GF-D8 (cell line): ENCODE measurements at places on chromosomes 4 and X.

DNA sequence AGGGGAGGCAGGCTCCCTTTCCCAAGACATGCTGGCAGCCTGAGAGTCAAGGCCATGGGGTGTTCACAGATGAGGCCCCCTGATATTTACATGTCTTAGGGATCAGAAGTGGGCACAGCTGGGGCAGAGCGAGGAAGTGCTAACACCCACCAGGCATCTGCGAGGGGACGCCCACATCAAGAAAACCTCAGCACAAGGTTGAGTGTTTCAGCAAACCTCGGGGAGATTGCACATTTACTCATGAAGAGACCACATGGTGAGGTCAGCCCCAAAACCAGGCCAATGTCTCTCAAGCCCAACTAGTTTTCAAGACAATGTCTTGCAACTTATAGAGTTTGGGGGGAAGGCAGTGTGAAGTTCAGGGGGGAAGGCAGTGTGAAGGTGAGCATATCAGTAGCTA lies 55.2 kb downstream of the CLNK start:
- no peak for DNase-seq

- DNase-seq = no peak
Observed at GRCh38 chr4:53620956-53621355, 29.7 kb upstream of the LNX1 start.

DNA sequence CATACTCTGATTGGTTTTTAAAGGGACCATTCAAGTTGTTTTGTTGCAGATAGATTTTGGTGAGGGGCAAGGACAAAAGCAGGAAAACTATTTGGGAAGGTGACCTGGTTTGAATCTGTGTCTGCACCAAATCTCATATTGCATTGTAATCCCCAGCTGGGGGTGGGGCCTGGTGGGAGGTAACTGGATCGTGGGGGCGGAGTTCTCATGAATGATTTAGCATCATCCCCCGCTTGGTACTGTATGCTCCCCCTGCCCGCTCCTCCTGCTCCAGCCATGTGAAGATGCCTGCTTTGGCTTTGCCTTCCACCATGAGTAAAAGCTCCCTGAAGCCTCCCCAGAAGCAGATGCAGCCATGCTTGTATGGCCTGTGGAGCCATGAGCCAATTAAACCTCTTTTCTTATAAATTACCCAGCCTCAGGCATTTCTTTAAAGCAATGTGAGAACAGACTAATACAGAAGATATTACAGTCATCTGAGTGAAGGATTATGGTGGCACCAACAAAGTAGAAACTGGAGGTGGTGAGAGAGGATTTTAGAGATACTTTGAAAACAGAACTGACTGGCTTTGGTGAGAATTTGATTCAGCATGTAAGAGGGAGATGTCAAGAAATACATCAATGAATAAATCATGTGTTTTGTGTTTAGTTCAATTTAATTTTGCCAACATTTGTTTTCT lies 14.4 kb downstream of the IL21 start:
- no peak for DNase-seq

GRCh38 chr4:121564840-121565375 lies 131.9 kb downstream of the ANXA5 start:
- no peak for DNase-seq

GRCh38 chrX:123817288-123817894 lies 42.5 kb upstream of the XIAP start:
- no peak for DNase-seq

- DNase-seq = no peak
Observed at GRCh38 chr4:24915121-24915922, 2.5 kb upstream of the CCDC149 start.

DNA sequence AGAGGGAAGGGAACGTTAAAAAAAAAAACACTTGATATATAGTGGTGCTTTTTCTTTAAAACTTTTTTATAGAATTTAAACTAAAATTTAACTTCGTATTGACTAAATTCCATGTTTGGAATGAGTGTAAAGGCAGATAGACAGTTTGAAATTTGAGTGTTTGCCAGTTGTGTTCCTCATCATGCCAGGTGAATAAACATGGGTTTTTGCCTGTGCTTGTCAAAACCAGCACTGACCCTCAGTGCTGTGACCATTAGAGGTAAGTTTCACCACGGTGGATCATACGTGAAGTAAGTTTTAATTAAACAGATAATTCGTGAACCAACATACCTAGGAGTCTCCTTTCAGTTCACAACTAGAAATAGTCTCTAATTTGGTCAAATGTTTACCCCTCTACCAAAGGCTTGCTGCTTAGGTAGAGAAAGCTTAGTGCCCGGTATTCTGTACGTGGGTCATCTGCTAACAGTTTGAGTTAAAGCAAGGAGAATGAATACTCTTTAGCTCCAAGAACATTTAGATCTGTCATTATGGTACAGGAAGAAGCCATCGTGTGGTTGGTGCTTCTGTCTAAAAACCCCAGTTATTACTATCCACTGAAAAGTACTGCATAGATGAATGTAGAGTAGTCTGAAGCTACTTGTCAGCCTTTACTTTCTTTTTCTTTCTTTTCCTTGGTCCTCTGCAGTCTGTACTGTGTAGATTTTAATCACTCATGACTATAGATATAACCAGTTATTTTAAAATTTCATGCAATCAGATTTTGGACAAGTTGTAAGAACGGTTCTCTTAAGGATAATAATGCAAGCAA lies 32.7 kb downstream of the KIAA0232 start:
- DNase-seq = no peak

- no peak for DNase-seq
Observed at GRCh38 chr4:102687373-102687981, 73.3 kb downstream of the MANBA start.

- DNase-seq = no peak
Observed at GRCh38 chr4:17134565-17134964, 236.1 kb upstream of the LDB2 start.

- peak; percentile 12 for DNase-seq
Observed at GRCh38 chrX:101395789-101396188, 5.0 kb downstream of the RPL36A start.

GRCh38 chr4:1204286-1204827 lies 32.0 kb upstream of the SPON2 start:
- no peak for DNase-seq

GRCh38 chrX:152520653-152521052 lies 69.5 kb upstream of the GABRA3 start:
- DNase-seq = no peak

GRCh38 chr4:15778289-15779241 lies at the start of gene CD38:
Gene CD38 (plus strand): TSS chr4:15778328. CDS start chr4:15778415, 87 bp downstream.
- DNase-seq = peak; percentile 74

GRCh38 chr4:65242156-65242846 lies 428.0 kb downstream of the EPHA5 start:
- DNase-seq = no peak

- DNase-seq = no peak
Observed at GRCh38 chrX:136457303-136457917, 30.3 kb upstream of the BRS3 start.

DNA sequence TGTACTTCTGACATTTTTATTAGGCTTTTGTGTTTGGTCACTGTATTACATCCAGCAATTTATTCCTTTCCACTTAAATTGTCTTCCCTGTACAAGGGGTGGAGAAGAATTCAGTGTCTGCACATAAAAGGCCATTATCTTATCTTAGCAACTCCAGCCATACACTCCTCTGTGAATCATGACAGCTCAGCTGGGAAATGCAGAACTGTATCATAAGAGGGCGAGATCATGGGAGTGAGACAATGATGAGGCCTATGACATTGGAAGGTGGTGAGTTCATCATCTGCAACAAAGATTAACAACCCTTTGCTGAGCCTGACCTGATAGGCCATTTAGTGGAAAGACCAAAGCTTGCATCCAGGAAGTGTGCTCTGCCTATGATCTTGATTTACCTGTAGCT lies 33.3 kb downstream of the SLIT2 start:
- no peak for DNase-seq

DNA sequence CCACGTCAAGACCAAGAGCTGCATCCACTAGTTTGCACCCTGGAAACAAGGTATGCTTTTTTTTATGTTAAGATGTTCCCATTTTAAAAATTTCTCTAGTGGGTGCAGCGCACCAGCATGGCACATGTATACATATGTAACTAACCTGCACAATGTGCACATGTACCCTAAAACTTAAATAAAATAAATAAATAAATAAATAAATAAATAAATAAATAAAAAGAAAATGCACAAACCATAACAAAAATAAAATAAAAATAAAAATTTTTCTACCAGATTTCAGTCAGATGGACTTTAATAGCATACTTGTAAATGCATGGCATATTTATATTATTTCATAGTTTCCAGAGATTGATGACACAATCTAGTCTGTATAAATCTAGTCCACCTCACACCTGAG lies 1.9 kb upstream of the PRR27 start:
- DNase-seq = no peak

DNA sequence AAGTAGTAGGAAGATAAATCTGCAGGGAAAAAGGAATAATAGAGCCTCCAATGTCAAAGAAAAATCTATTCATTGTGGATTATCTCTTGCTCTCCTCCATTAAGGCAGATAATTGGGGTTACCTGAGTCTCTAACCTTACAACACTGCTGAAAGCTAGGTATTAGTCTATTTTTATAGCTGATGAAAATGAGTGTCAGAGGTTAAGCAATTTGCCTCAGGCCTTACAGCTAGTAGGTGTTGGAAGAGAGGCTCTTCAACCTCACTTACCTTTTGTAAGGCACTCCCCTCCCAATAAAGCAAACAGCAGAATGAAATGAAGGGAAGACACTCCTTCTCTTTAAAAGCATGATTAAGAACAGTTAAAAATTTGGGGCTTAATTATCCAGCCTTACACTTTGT lies 45.4 kb upstream of the GAB1 start:
- no peak for DNase-seq

DNA sequence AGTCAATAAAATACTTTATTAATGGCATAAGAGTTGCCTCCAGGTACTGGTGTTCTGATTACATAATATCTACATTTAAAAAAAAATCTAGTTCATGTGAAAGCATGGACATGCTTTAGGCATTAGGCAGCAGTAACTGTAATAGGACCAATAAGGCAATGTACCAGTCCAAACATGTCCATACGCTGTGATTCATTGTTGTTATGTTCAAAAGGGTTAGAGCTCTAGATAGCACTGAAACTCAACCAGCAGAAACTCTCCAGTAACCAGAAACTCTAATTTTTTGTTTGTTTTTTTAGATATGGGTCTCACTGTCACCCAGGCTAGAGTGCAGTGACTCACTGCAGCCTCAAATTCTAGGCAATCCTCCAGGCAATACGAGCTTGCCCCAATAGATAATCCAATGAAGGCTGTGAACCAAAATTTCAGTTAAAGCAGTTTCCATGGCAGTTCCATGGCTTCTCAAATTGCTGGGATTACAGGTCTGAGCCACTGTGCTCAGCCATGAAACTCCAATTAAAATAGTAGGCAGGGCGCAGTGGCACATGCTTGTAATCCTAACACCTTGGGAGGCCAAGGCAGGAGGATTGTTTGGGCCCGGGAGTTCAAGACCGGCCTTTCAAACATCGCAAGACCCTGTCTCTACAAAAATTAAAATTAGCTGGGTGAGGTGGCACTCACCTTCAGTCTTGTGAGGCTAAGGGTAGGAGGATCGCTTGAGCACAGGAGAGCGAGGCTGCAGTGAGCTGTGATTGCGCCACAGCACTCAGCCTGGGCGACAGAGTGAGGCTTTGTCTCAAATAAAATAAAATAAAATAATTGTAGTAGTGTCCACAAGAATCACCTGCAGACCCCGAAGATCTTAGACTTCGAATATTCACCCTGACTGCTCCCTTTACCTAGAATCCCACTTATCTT lies 36.3 kb downstream of the MGARP start:
- no peak for DNase-seq

DNA sequence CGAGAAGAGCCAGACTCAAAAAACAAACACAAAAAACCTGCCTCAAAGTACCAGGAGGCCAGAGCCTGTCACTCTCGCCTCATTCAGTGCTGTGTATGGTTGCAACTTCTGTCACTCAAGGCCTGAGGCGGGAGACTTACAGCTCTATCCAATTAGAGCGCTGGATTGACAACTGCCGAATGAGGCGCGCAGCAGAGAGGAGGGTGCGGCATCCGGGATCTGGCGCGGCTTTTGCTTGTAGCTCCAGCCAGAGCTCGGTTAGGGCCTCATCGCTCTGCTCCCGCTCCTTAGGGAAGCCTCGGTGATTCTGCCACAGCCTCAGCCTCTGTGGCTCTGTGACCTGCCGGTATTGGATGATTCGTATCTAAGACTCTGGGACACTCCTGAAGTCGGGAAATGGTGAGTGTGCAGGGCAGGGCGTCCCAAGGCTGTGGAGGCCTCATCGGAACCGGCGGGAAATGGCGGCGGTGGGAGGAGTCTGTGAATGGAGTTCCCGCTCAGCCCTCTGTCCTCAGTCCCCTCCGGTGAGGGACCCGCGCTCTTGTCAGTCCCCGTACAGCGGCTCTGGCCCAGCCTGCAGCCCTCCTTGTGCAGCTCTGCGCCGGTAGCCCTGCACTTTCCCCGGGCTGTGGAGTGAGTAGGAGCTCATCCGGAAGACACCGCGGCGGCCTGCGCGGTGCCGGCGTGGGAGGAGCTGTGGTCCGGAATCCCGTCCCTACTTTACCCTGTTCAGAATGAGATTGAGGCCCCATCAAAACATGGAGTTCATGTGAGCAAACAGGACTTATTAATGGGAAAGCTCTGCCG lies at the start of gene ZNF718:
TSS of gene ZNF718 (plus strand) at position 227 of the 807 bp plus-strand sequence. CDS start at position 397, 170 bp downstream.
- peak; percentile 95 for DNase-seq

- DNase-seq = no peak
Observed at GRCh38 chr4:153207027-153207426, 2.8 kb downstream of the TRIM2 start.

GRCh38 chr4:104128031-104128849 lies 366.5 kb downstream of the CXXC4 start:
- DNase-seq = no peak

- DNase-seq = no peak
Observed at GRCh38 chr4:161336016-161336530, 827.7 kb downstream of the FSTL5 start.

- no peak for DNase-seq
Observed at GRCh38 chr4:173247321-173247720, 78.7 kb downstream of the GALNT7 start.

DNA sequence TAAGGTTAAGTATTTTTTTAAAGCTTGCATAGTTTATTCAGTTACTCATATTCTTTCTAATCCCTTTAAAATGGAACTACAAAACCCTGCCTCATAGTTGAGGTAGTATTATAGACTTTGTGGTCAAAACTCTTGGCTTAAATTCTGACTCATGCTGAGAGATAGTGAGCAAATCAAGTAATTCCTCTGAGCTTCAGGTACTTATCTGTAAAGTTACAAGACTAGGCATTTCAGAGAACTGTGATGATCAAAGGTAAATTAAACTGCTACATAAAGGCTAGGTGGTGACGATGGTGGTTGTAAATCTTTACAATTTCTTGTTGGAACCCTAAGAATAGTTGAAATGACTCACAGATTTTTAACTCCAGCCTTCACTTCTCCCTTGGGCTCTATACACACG lies 3.2 kb upstream of the CLOCK start:
- no peak for DNase-seq
